ENCODE measurements at places on chromosomes 1 and 21.

DNA sequence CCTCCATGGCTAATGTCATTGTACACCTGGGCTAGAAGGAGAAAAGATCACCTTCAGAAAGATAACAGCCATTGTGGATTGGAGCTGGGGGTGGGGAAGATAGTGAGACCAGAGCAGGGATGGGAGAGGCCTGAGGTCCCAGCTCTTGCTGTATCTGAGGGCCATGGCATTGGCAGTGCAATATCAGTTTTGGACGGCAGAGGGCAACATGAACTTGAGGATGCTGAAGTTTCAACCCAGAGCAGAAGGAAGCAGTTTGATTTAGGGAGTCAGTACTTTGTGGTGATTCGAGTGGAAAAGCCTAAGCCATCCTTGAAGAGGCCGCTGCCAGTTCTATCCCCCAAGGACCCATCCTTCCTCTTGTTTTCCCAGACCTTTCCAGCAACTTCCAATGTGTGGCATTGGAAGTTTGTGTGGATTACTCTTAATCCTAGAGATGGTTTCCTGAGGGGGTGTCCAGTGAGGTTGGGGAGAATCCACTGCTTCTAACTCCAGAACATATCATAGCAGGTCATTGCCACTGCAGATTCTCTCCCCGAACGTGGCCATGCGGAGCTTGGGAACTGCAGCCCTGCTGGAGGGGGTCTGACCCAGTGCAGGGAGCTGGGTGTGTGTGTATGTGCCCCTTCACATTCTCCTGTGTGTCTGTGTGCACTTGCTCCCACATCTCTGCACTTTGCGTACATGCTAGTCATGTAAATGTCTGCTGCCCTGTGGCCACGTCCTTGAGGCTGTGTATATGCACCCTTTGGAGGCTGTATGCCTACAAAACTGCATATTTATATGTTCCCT, 24.1 kb downstream of the SLC26A9 start:
- peak; percentile 87 for DNase-seq

GRCh38 chr1:185155600-185156287, 1.0 kb downstream of the TRMT1L start:
- peak; percentile 72 for DNase-seq

- DNase-seq, result peak; percentile 33
These were observed 64.0 kb downstream of the MEGF6 start for GRCh38 chr1:3547055-3548005.

DNA sequence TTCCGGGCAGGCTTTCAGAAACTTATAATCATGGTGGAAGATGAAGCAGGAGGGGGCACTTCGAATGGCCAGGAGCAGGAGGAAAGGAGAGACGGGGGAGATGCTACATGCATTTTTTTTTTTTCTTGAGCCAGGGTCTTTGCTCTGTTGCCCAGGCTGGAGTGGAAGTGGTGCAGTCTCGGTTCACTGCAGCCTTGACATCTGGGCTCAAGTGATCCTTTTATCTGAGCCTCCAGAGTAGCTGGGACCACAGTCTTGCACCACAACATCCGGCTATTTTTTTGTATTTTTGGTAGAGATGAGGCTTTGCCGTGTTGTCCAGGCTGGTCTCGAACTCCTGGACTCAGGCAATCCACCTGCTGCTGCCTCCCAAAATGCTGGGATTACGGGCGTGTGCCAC, 61.6 kb downstream of the SELENOF start:
- DNase-seq, result no peak

DNA sequence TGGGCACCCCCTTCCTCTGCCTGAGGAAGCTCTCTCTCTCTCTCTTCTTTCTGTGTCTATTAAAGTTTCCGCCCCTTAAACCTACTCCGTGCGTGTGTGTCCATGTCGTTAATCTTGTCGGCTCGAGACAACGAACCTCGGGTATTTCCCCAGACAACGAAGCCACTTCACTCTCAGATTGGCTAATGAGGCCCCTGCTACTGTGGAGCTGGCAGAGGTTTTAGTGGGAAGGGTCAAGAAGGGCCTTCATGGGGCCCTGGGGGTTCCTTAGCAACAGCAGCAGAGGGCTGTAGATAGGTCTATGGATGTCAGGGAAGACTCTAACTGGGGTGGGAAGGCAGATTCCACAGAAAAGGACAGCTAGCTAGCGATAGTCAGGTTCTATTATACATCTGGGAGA, 239.8 kb upstream of the RAB4A start:
- no peak for DNase-seq

- no peak for DNase-seq
These were observed 76.6 kb downstream of the TGFBR3 start for GRCh38 chr1:91809317-91809716.

GRCh38 chr1:165397944-165398343, 41.4 kb upstream of the LMX1A start:
- no peak for DNase-seq

DNA sequence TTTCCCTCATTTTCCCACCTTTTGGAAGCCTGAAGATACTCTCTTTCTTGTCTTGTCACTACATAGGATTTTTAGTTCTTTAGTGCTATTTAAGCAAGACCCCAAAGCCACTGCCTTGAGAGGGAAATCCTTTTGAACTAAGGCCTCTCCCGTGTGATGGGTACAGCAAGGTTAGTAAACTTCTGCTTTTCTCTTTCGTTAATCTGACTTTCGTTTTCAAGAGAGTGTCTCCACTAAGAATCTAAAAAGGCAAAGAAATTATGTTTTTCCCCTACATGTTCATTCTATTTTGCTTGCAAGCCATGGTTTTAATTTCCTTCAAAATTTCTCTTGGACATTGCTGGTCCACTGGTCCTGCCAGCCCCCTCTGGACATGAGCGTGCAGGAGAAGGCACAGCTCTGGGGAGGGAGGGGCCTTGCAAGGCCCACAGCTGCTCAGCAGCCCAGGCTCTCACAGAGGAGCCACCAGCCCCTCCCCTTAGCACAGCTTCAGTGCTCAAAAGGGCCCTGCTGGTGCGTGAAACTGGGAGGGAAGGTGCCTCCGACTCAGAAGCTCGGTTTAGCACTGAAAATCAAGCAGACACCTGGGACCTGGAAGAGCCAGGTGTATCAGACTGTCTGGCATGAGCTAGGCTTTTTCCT, 210.9 kb upstream of the GALNT2 start:
- no peak for DNase-seq

DNA sequence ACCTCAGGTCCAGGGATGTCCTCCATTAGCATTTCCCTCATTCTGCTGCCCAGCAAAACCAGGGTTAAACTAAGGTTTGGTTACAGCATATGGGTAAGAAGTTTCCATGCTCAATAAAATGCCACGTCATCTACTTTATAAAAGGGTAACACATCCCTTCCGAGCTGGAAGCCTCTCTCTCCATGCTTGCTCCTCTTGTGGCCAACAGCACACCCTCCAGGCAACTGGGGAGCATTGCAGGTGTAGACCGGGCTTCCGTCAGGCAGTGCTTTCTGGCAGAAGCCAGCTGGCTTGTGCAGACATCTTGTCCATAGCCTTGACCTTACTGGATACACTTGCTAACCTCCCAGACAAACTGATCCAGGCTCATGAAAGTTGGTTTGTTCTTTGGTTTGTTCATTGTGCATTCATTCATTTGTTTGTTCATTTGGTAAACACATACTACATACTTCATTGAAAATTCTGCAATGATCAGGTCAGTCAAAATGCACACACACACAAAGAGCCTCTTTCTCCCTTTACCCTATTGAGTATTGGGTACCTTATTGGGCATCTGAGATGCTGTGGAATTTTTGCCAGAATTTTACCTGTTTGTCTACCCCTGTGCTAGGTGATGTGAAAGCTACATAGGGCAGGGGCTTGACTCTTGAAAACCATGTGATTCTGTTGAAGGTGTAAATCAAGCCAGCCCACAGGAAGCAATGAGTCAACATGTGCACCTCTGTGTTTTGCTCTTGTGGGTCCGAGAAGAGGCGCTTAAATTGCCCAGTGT, 422.8 kb downstream of the CAMTA1 start:
- DNase-seq, result peak; percentile 33
